Neural crest cell (in vitro differentiated cells): ENCODE measurements at places on chromosomes 1 and 21.
A peak's percentile ranks its signal among the peaks of the same experiment; 100 is the strongest.

- H3K36me3 ChIP-seq = peaks cover under 1% of the 10 kb centered on the region
- H3K27me3 ChIP-seq = peaks cover 20% of the 10 kb centered on the region
- H3K4me1 ChIP-seq = peaks cover 33% of the 10 kb centered on the region
- peak overlapping the region; percentile 87 for H3K4me3 ChIP-seq
These were observed 782 bp downstream of the PCAT6 start for GRCh38 chr1:202811296-202812175.

- no peak overlapping the region for H3K27ac ChIP-seq
- no peak for DNase-seq
- no peak overlapping the region for H3K4me3 ChIP-seq
- no peaks in the 10 kb centered on the region for H3K36me3 ChIP-seq
- H3K4me1 ChIP-seq = peaks cover 14% of the 10 kb centered on the region
These were observed 8.3 kb upstream of the PLA2G2A start for GRCh38 chr1:19987719-19988118.

DNA sequence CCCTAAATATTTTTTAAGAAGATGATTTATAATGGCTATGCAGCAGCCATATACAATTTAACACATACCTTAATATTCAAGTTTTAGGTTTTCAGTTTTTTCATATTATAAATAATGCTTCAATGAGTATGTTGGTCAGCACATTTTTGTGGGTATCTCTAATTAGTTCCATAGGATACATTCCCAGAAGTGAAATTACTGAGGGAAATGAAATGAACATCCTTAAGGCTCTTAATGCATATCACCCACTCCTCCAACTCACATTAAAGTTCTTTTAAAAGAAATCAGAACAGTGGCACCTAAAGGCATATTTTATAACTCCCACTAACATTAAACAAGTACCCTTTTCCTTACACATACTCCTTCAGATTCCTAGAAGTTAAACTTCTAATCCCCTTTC lies 56.1 kb downstream of the EYA3 start:
- no peaks in the 10 kb centered on the region for H3K36me3 ChIP-seq
- DNase-seq = no peak
- H3K27me3 ChIP-seq = no peaks in the 10 kb centered on the region
- H3K27ac ChIP-seq = no peak overlapping the region
- H3K4me1 ChIP-seq = no peaks in the 10 kb centered on the region
- no peak overlapping the region for H3K4me3 ChIP-seq

GRCh38 chr1:114292194-114292593 lies 138.5 kb upstream of the SYT6 start:
- H3K27ac ChIP-seq = no peak overlapping the region
- DNase-seq = no peak
- H3K27me3 ChIP-seq = no peaks in the 10 kb centered on the region
- peaks cover 22% of the 10 kb centered on the region for H3K4me1 ChIP-seq
- no peaks in the 10 kb centered on the region for H3K36me3 ChIP-seq
- H3K4me3 ChIP-seq = no peak overlapping the region

GRCh38 chr1:24045771-24046170 lies 65.6 kb upstream of the SRSF10 start:
- DNase-seq = no peak
- H3K36me3 ChIP-seq = no peaks in the 10 kb centered on the region
- H3K27me3 ChIP-seq = no peaks in the 10 kb centered on the region

DNA sequence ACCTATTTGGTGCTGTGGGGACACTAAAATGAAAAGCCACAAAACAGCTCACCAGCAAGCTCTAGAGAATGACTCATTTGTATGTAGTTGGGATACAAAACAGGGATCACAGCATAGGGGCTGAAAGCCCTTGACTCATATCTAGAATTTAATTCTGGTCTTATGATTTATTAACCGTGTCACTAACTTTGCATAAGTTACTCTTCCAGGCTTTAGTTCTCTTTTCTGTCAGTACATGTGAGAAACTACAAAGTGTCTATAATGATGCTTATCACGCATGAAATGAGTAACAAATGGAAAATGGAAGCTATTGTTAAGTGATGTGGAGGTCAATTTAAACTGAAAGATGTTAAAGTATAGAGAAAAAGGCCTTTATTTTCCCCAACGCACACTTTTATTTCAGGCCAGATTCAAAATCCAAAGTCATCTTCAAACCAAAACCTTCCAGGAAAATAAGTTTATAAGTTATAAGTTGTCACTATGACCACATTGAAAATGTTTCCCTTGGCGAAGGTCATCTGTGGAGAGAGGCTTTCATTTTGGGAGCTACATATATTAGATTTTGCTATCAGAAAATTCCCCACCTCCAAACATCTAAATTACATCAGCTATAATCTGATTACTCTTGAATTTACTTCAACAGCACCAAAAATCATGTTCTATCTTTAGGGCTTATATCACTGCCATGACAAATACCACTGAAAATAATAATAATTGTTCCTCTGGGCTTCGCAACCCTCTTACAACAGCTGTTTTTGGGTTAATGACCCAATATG lies 430.5 kb downstream of the MRPL39 start:
- no peaks in the 10 kb centered on the region for H3K27me3 ChIP-seq
- H3K36me3 ChIP-seq = no peaks in the 10 kb centered on the region
- no peaks in the 10 kb centered on the region for H3K4me1 ChIP-seq
- DNase-seq = no peak
- H3K27ac ChIP-seq = no peak overlapping the region

GRCh38 chr21:34100790-34101189 lies 27.4 kb downstream of the MRPS6 start:
- no peak overlapping the region for H3K27ac ChIP-seq
- H3K36me3 ChIP-seq = peaks cover 17% of the 10 kb centered on the region
- peaks cover 68% of the 10 kb centered on the region for H3K4me1 ChIP-seq
- DNase-seq = no peak
- no peaks in the 10 kb centered on the region for H3K27me3 ChIP-seq
